ENCODE measurements at places on chromosomes 5 and 9.

DNA sequence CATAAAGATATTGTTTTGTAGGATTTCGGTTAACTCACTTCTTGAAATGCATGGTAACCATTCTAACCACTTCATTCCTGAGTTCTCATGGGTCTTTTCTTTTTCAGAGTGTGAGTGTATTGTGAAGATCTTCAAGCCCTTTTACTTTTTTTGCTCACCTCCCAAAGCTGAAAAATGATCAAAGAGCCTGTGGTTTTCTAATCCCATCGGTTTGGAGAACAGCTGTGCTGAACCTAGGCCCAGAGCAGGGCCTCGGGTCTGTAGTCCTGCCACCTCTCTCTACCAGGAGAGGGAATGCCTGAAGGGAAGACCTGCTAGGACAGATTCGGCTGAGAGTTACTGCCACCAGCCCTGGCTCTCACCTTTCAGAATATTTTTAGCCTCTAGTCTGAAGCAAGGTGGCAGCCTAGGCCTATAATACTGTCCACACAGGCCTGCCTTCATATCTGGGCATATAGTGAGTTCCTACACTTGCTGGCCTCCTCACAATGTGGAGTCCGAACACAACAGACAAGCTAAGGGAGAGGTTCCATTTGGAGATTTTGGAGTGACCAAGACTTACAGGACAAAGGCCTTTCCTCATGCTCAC, 13.8 kb downstream of the RGMB start:
- no peak for DNase-seq

DNA sequence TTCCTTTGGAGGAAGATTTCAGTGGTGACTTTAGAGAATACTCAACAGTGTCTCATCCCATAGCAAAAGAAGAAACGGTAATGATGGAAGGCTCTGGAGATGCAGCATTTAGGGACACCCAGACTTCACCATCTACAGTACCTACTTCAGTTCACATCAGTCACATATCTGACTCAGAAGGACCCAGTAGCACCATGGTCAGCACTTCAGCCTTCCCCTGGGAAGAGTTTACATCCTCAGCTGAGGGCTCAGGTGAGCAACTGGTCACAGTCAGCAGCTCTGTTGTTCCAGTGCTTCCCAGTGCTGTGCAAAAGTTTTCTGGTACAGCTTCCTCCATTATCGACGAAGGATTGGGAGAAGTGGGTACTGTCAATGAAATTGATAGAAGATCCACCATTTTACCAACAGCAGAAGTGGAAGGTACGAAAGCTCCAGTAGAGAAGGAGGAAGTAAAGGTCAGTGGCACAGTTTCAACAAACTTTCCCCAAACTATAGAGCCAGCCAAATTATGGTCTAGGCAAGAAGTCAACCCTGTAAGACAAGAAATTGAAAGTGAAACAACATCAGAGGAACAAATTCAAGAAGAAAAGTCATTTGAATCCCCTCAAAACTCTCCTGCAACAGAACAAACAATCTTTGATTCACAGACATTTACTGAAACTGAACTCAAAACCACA, 67.4 kb downstream of the VCAN start:
- DNase-seq: no peak

- no peak for DNase-seq
Observed at GRCh38 chr9:121232251-121232650, 30.6 kb upstream of the RAB14 start.

DNA sequence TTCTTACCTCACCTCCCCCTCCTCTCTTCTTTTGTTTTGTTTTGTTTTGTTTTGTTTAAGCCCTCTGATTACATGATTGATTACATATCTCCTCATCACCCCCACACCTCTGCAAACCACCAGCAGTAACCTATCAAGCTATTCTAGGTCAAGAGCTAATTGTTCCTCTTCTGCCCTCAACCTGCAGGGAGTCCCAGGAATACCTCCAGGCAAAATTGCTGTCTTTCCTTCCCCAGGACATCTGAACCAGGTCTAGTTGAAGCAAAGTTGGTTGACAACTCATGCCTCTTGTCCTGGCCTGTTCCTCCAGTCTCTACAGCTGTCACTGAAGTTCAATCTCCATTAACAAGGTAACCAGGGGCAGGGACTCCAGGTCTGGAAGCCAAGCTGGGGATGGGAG, 80.0 kb upstream of the PTGER4 start:
- no peak for DNase-seq

- DNase-seq: no peak
Observed at GRCh38 chr5:169583101-169583423, 511 bp upstream of the SPDL1 start.

DNA sequence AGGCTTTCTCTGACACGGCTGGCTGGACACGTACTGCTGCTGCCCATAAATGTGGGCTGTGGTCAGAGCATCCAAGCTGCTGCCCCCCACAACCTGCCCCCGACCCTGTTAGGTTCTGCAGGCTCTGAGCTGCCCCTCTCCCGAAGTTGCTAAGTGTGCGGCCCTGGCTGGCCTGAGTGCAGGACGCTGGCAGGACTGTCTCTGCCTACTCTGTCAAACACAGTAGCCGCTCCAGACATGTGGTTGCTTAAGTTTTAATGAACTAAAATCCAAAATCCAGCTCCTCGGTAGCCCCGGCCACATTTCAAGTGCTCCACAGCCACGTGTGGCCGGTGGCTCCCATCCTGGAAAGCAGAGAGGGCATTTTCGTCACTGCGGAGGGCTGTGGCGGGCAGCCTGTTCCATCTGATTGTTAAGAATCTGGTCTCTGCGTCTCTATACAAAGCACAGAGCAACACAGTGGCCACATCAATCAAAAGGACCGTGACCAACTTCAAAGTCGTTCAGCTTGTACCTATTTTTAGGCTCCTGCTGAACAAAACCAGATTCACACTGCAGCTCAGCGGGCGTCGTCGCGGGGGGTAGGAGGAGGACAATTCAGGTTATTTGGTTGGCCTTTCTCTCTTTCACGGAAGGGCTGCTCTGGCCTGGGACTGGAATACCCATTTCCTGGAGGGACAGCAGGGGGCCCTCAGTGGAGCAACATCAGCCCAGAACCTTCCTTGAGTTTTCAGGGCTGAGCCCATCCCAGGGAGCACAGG, 68.9 kb downstream of the PTCH1 start:
- DNase-seq: no peak

GRCh38 chr9:16515207-16515606, 355.3 kb downstream of the BNC2 start:
- DNase-seq: no peak

DNA sequence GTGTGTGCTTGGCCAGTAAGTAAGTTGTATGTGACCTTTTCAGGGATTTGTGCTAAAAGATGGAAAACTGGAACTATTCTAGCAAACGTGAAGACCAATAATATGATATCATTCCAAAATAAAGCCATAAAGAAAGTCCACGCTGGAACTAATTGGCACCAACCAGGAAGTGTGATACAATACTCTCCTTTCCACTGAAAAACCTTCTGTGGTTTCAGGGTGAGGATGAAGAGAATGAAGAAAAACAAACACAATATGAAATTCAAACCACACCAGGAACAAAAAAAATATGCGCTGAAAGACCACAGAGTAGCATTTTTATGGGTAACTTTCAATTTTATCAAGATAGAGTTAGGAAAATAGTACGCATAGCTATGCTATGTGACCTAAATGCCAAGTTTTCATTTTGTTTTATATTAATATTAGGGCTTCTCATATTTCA, 105.8 kb downstream of the EFNA5 start:
- DNase-seq: no peak

DNA sequence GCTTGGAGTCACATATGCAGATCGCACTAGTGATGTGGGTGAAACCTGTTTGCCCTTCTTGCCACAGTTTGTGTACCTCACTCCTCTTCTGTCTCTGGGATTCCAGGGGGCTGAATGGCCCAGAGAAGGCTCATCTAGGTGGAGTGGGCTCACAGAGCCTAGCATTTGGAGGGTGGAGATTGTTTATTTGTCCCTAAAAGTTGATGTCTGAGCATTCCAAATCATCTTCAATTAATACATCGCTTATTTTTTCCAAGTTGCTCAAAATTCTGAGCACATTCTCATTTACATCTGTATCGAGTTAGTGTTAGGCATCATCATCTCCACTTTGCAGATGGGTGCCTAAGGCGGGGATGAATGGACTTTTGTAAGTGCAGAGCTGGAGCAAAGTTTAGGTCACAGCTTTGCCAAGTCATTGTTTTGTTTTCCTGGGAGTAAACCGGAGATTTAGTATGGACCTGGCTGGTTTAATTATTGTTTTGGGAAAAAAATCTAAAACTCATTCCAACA, 2.0 kb downstream of the ABL1 start:
- no peak for DNase-seq

All from stimulated activated CD8-positive, alpha-beta memory T cell treated with anti-CD3 and anti-CD28 coated beads, Interleukin-15, amount 100 ng/mL, for 48 hours (primary cell).